GM23248 (cell line): ENCODE measurements at places on chromosomes 2 and 18.

- H3K36me3 ChIP-seq, result no peaks in the 10 kb centered on the region
- no peak overlapping the region for H3K4me3 ChIP-seq
- no peak for DNase-seq
Measured at GRCh38 chr2:236613612-236614011, 44.0 kb downstream of the ACKR3 start.

GRCh38 chr2:47038656-47039488 lies 116.2 kb downstream of the STPG4 start:
- H3K36me3 ChIP-seq, result peaks cover 22% of the 10 kb centered on the region; the same call in 1 of the 2 replicates
- no peak overlapping the region for H3K4me3 ChIP-seq
- DNase-seq, result no peak
- H3K27me3 ChIP-seq, result no peaks in the 10 kb centered on the region
- H3K4me1 ChIP-seq, result peaks cover 44% of the 10 kb centered on the region
- H3K27ac ChIP-seq, result no peak overlapping the region

- no peaks in the 10 kb centered on the region for H3K36me3 ChIP-seq
- H3K4me3 ChIP-seq, result no peak overlapping the region
- H3K4me1 ChIP-seq, result peaks cover 54% of the 10 kb centered on the region
- no peaks in the 10 kb centered on the region for H3K27me3 ChIP-seq
- peak; percentile 83 for DNase-seq
Measured at GRCh38 chr2:69767034-69767433, 25.1 kb downstream of the ANXA4 start.

DNA sequence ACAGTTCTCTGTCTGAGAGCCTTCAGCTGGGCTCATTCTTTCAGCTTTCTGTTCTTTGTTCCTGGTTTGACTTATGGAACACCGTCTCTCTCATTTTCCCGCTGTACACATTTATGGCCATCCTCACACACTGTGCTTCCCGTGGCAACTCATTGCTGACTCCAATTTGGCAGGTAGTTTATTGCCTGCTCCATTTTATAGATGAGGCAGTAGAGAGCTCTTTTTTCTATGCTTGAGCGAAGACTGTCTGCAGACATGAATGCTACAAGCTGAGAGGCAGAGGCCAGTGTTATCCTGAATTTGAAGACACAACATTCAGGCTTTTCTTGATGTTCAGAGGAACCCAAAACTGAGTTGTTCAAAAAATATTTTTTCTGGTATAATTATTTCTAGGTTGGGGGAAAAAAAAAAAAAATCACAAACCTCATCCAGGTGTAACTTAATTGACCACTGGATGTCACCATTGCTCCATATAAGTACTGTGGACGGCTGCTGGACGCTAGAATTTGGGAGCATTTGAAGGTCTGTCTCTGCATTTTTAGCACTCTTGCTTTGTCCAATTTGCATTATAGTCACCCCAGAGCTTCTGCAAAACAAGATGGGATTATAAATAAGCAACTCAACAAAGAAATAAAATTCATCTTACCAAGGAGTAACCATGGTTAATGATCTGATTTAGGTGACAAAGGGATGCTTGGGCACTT lies 83.5 kb downstream of the HRH4 start:
- H3K4me1 ChIP-seq, result no peaks in the 10 kb centered on the region
- H3K27me3 ChIP-seq, result no peaks in the 10 kb centered on the region; the same call in 1 of the 2 replicates
- no peaks in the 10 kb centered on the region for H3K36me3 ChIP-seq
- no peak overlapping the region for H3K4me3 ChIP-seq
- peak; percentile 62 for DNase-seq

- no peak overlapping the region for H3K27ac ChIP-seq
- H3K4me3 ChIP-seq, result no peak overlapping the region
- no peaks in the 10 kb centered on the region for H3K36me3 ChIP-seq
- DNase-seq, result no peak
- no peaks in the 10 kb centered on the region for H3K4me1 ChIP-seq
Measured at GRCh38 chr2:3778851-3779495, 75.6 kb downstream of the DCDC2C start.

DNA sequence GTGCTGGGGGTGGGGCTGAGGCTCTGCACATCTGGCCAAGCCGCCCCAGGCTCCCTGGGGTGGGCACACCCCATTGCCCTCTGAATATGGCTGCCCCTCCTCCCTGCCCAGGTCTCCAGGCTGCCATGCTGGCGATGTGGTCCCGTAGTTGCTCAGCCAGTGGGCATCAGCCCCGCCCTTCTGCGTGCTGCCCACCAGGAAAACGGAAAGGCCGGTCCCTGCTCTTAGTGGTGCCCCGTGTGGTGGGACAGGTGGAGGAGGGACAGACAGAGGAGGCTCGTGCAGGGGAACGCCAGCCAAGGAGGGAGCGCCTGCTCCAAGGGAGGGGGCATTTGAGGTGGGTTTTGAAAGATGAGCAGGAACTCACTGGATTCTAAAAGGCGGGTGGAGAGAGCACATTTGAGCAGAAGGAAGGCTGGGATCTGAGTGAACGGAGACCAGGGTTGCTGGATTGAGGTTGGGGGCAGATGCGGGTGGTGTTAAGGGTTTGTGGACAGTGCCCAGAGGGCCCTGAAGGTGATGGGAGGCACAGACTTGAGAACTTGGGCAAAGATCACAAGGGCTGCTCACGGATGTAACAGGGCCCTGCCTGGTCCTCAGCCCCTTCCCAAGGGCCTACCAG lies 6.7 kb upstream of the B3GNT7 start:
- H3K36me3 ChIP-seq, result no peaks in the 10 kb centered on the region
- H3K4me3 ChIP-seq, result no peak overlapping the region
- no peaks in the 10 kb centered on the region for H3K27me3 ChIP-seq
- DNase-seq, result no peak
- H3K4me1 ChIP-seq, result peaks cover 11% of the 10 kb centered on the region

DNA sequence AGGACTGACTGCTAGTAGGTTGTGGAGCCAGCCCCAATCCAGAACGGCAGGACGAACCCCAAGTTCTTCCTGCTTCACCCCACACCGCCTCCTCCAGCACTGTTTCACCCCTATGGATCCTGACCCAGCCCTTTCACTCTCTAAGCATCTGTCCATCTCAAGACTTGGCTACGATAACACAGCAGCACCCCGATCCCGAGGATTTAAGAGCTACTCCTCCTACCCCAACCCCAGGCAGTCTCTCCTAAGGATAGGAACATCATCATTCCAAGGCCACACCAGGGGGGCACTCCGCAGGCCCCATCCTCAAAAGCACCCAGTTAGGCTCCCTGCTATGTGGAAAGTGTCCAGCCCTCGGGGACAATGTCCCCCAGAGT lies 645 bp downstream of the KCTD18 start:
- no peaks in the 10 kb centered on the region; the same call in 1 of the 2 replicates for H3K4me1 ChIP-seq
- DNase-seq, result peak; percentile 50
- no peaks in the 10 kb centered on the region; the same call in 1 of the 2 replicates for H3K36me3 ChIP-seq

DNA sequence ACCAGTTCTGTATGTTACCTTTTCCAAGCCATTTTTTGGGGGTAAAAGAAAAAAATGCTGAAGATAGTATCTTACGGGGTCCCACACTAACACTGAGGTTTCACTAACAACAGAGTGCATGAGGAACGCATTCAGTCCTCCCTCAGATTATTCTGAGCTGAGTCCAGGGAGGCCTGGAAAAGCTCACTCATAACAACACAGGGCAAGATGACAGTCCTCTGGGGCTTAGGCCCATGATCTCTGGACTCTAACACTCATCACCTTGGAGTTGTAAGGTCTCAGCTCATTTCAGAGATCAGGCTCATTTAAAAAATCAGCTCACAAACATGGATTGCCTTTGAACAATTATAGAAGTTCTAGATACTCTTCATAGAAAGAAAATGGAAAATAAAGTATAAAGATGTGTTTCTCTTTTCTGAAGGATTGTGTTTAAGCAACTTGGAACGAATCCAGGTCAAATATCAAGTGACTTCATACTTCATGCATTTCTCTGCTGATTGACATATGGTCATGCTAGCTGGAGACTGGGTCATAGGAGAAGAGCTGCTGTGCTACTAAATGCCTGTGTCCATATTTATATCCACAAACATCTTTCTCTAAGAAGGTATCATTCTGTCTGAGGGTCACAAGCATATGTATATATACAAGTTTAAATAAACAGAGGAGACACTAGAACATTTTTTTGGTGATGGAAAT lies 265.8 kb downstream of the ALK start:
- no peaks in the 10 kb centered on the region for H3K36me3 ChIP-seq
- no peak overlapping the region for H3K27ac ChIP-seq
- H3K4me1 ChIP-seq, result no peaks in the 10 kb centered on the region
- no peak overlapping the region for H3K4me3 ChIP-seq

DNA sequence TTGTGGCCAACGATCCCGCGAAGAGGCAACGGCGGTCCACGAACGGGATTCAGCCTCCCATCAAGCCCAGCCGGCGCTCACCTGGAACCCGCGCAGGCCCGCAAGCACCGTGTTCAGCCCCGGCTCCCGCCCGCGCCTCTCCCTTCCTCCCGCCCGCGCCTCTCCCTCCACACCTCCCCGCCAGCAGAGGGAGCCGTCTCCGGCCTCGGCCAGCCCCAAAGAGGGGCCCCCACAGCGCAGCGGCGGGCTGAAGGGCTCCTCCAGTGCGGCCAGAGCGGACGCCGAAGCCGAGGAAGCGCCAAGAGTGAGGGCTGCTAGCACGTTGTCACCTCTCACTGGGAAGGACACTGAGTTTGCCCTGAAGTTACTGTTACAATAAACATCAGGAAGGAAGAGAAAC lies 55.3 kb upstream of the LAPTM4A start:
- no peak overlapping the region for H3K4me3 ChIP-seq
- no peak overlapping the region for H3K27ac ChIP-seq
- no peaks in the 10 kb centered on the region for H3K27me3 ChIP-seq
- no peak for DNase-seq
- no peaks in the 10 kb centered on the region for H3K36me3 ChIP-seq
- H3K4me1 ChIP-seq, result no peaks in the 10 kb centered on the region

DNA sequence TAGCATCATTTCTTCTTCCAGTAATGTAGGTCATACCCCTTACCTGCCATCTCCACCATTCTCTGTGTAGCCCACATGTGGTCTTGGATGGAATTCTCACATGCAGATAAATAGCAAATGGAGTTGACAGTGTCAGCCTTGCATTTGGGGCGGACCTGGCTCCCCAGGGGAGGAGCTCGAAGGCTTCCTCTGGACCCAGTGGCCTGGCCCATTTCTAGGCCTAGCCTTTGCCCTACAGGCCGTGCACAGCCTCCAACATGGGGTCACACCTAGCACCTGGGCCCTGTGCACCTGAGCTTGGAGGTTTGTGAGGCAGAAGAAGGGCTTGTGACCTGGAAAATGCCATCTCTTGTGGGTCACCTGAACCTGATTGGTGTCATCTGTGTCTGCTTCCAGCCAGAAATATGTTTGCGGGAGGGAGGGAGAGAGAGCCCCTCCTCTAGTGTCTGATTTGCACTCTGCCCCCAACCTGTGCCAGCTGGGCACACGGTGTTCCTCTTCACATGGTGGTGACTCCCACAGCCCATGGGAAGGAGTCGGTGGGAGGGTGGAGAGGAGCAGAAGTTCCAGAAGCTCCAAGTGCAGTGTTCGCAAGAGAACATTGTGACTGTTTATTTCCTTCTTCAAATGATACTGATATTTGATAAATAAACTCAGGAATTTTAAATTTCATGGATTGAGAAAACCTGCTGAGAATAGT lies 33.0 kb downstream of the ITGB1BP1 start:
- H3K36me3 ChIP-seq, result peaks cover 68% of the 10 kb centered on the region
- no peaks in the 10 kb centered on the region for H3K4me1 ChIP-seq
- H3K27me3 ChIP-seq, result no peaks in the 10 kb centered on the region
- no peak overlapping the region for H3K4me3 ChIP-seq
- H3K27ac ChIP-seq, result no peak overlapping the region

DNA sequence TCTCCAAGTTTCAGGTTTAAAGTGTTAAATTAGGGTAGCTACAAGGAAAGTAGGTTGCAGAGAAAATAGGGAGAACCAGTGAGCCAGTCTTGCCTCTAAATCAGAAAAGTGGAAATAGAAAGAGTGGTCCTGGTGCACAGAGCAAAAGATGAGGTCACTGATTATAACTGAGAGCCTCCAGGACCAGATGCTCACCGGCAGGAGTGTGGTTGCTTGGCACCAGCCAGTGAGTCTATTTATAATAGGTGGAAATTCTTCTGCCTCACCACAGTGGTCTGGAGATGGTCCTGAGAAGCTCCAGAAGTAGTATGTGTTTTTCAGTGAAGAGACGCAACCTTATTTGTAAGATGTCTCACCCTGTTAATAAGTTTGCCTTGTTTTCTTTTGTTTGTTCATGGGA lies 373.9 kb upstream of the KCNJ3 start:
- H3K4me1 ChIP-seq, result no peaks in the 10 kb centered on the region
- H3K36me3 ChIP-seq, result no peaks in the 10 kb centered on the region
- H3K27ac ChIP-seq, result no peak overlapping the region
- no peak overlapping the region for H3K4me3 ChIP-seq

GRCh38 chr2:239887604-239888003 lies 137.5 kb downstream of the NDUFA10 start:
- H3K4me3 ChIP-seq, result no peak overlapping the region
- H3K4me1 ChIP-seq, result no peaks in the 10 kb centered on the region
- H3K27me3 ChIP-seq, result no peaks in the 10 kb centered on the region
- H3K36me3 ChIP-seq, result no peaks in the 10 kb centered on the region
- DNase-seq, result no peak
- no peak overlapping the region for H3K27ac ChIP-seq
